Left kidney (tissue), 8 donors: ENCODE measurements at places on chromosomes 16 and 17. TPM values are rescaled to one million over a fixed set of nuclear protein-coding genes. Genes with fewer than 3 reads are reported as not detected.

WNT9B gene
- polyA plus RNA-seq, result 8.5 TPM

ITGA2B gene
- 4.4 TPM for polyA plus RNA-seq

ANKRD13B gene
- polyA plus RNA-seq, result 11.1 TPM

KRTAP9-8 gene
- polyA plus RNA-seq, result not detected

OR3A1 gene
- polyA plus RNA-seq, result 0.08 TPM

FN3K gene
- 29.7 TPM for polyA plus RNA-seq

OTOP2 gene
- not detected for polyA plus RNA-seq

GRCh38 chr16:57341062-57341440, 17.5 kb upstream of the CCL22 start:
- no peak for DNase-seq

GRCh38 chr17:62650587-62650986, 23.1 kb downstream of the MRC2 start:
- no peak for DNase-seq

DNA sequence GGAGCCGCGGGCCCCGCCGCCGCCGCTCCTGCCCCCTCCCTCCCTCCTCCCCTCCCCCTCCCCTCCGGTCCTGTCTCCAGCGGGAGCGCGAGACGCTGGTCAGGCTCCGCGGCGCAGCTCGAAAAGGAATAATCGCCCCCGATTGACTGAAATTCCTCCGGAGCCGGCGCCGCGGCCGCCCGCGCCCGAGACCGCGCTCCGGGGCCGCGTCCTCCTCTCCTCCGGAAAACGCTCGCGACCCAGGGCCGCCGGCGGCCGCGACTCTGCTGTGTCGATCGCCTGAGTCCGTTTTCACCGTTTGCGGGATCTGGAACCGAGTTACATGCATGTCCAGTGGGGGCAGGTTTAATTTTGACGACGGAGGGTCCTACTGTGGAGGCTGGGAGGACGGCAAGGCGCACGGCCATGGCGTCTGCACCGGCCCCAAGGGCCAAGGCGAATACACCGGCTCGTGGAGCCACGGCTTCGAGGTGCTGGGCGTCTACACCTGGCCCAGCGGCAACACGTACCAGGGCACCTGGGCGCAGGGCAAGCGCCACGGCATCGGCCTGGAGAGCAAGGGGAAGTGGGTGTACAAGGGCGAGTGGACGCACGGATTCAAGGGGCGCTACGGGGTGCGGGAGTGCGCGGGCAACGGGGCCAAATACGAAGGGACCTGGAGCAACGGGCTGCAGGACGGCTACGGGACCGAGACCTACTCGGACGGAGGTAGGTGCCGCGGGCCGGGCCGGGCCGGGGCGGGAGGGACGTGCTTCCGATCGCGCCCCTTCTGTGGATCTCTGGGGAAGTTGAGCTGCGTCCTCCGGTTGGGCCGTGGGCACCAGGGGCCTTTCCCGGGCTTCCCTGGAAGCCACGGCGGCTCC, 744 bp downstream of the JPH3 start:
- DNase-seq, result no peak

DNA sequence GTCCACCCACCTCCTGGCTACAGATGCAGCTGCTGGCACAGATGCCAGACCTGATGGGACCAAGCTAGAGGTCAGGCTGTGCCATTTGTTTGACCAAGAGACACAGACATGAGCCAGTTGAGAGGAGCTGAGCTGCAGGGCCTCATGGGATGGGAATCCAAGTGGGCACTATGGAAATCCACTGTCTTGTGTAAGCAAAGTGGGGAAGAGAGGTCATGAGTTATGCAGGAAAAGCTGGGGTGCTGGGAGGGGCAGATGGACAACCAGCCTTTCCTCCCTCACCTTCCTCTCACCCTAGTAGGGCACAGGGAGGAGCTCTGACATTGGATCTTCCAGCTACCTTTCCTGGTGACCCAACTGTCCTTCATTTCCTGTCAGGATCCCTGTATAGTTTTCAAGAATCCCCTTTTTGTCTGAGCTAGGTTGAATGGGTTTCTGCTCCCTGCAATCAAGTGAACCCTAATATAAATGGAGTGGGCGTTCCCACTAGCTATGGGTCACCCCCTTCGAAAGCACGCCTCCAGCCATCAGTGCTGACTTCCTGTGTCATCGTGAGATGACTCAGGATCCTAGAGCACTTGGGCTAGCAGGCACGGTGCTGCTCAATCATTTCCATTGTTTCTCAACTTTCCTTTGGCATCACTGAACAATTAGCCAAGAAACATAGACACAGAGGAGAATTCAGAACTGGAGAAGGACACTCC, 13.6 kb downstream of the ATPAF2 start:
- no peak for DNase-seq

- DNase-seq, result no peak
These were observed 3.4 kb upstream of the NXPH3 start for GRCh38 chr17:49572226-49572625.

GRCh38 chr16:85982563-85982939, 83.6 kb downstream of the IRF8 start:
- no peak for DNase-seq

GRCh38 chr16:67966549-67967182, 1.8 kb downstream of the SLC12A4 start:
- no peak for DNase-seq

DNA sequence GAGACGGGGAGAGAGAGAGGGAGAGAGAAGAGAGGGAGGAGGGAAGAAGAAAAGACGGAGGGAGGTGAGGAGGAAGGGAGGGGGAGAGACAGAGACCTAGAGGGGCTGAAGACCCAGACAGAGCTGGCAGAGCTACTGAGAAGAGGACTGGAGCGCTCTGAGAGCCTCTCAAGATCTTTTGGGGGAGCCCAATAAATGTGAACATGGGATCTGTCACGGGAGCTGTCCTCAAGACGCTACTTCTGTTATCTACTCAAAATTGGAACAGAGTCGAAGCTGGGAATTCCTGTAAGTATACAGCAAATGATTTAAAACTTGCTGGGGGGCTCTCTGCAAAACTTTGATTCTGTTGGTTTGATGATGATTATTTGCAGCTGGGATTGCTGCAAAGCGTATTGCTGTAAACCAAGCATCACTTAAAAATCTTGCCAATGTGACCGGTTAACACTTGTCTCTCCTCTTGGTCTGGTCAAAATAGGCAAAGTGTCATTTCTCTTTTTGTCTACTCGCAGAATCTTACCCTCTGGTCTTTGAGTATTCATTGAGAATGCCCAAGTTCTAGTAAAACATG, 344 bp downstream of the CNTNAP4 start:
- no peak for DNase-seq

- no peak for DNase-seq
These were observed 10.2 kb downstream of the ARSG start for GRCh38 chr17:68301438-68301959.

- DNase-seq, result no peak
These were observed 1.2 kb upstream of the FAM222B start for GRCh38 chr17:28843816-28844148.

- DNase-seq, result no peak
These were observed 27.1 kb downstream of the TMEM235 start for GRCh38 chr17:78258323-78259191.

DNA sequence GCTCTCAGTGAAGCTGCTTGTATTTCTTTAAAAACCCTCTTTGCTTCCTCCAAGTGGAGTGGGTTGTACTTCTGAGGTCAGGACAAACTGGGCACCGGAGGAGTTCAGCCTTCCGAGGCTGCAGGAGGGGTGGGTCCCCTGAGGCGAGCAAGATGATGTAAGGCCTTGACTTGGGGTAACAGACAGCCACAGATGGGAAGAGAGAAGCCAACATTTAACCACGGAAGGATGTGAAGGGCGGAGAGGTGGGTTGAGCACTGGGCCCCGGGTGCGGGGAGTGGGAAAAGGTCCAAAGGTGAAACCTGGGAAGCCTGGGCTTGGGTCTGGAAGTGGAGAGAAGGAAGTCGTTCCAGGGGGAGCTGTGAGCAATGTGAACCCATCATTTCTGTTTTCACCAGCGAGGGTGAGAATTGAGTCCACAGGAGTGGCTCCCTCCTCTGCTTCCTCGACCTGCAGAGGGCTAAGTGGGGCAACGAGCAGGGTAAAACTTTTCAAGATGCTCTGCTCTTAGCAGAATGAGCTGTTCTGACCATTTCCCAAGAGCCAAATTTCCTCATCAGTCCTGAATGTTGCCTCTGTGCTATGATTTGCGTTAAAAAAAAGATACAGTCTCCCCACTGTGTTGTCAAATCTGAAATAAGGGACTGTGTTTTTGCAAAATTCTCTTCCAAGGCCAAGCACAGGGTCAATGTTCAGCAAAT, 137.7 kb upstream of the CRHR1 start:
- DNase-seq, result no peak
